ENCODE measurements at places on chromosomes 7 and 10.
A peak's percentile ranks its signal among the peaks of the same experiment; 100 is the strongest.

- DNase-seq, result no peak
Observed at GRCh38 chr10:104109908-104110662, 11.9 kb upstream of the SFR1 start.

DNA sequence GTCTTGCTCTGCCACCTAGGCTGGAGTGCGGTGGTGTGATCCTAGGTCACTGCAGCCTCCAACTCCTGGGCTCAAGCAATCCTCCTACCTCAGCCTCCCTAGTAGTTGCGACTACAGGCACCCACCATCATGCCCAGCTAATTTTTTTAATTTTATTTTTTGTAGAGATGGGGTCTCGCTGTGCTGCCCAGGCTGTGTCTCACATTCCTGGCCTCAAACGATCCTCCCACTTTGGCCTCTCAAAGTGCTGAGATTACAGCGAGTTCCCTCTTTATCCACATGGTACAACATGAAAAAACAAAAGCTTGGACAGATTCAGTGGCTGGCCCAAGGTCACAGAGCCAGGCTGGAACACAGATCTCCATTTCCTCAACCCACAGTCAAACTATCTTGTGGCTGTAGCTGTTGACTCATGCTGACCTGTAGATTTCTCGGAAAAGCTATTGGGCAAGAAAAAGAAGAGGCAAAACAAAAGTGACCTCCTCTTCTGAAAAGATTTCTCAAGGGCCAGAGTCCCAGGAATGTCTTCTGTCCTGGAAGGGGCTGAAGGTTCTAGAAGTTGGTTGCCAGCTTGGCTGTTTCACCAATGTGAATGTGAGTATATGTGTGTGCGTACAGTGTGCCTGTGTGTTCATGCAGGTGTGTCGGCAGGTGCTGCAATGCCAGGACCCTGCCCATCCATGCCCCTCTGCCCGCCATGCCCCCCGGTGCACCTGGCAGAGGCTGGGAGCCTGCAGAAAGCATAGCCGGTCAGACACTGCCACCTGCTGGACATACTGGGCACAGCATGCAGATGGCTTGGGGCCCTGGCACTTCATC lies 28.4 kb downstream of the TMEM130 start:
- peak; percentile 66 for DNase-seq

DNA sequence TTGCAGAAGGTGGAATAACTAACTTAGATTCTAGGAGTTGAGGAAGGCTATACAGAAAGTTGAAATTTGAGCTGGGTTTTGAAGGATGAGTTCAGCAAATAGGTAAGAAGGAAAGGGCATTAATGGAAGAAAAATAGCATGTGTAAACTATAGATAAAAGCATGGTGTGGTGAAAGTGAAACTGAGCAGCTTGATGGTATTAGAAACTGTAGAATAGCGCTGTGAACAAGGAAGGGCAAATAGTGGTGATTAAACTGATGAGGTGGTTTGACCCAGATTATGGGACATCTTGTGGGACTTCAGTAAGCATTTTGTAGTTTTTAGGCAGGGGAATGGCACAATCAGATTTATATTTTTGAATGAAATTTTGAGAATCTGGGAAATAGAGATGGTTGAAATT lies 90.5 kb downstream of the EXOC6 start:
- DNase-seq, result no peak

- no peak for DNase-seq
Observed at GRCh38 chr10:9885761-9886160, 1131.9 kb upstream of the CELF2 start.

GRCh38 chr7:105871142-105871541 lies 5.3 kb downstream of the ATXN7L1 start:
- DNase-seq, result no peak

Measured in activated CD4-positive, alpha-beta memory T cell treated with anti-CD3 and anti-CD28 coated beads, Interleukin-2, amount 10 ng/mL, durations not matched to agents 7 days and 5 days (primary cell).